ENCODE measurements at places on chromosomes 6 and 20.

DNA sequence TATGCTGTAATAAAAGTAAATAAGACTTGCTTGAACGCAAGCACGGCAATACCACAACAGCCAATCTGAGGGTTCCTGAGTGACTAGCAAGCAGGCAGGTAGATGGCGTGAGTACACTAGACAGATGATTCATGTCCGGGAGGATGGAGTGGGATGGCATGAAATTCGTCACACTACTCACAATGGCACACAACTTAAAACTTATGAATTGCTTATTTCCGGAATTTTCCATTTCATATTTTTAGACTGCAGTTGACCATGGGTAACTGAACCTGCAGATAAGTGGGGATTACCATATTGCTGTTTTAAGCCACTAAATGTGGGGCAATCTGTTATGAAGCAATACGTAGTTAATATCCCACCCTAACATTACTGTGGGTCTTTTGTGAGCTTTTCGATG, 93.6 kb upstream of the NFATC2 start:
- peak; percentile 56 for DNase-seq

- no peak for DNase-seq
Observed at GRCh38 chr6:44659726-44660125, 272.2 kb downstream of the CDC5L start.

GRCh38 chr6:107124934-107125348, 9.6 kb upstream of the BEND3 start:
- DNase-seq, result peak; percentile 20

GRCh38 chr20:62508641-62509051, 32.9 kb upstream of the GATA5 start:
- no peak for DNase-seq

DNA sequence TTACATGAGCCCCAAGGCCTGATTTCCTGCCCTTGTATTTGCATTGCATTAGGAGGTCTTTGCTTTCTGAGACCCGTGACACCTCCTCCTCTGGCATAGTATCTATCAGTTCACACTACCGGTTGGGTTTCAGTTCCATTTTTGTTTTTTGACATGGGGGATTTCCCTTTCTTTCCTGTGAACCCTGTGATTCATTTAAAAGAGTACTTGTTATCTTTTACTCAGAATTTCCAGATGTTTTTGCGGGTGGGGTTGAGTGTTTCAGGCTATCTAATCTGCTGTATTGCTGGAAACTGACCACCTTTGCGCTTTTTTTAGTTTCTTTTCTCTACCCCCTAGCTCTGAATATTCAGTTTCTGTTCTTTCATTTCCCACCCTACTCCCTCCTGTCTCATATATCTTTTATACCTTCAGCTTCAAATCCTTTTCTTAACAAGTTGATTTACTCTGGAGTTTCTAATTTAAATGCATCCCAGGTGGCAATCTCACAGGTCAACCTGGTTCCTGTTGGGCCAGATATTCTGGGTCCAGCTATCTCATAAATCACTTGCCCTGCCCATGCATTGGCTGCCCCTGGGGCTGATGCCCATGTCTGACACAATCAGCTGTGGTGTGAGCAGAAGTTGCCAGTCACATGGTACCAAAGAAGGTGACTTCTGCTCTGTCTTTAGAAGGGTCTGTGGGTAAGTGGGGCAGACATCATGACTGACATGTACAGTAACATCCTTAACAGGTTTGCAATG, 14.3 kb upstream of the NCOA3 start:
- peak; percentile 84 for DNase-seq

DNA sequence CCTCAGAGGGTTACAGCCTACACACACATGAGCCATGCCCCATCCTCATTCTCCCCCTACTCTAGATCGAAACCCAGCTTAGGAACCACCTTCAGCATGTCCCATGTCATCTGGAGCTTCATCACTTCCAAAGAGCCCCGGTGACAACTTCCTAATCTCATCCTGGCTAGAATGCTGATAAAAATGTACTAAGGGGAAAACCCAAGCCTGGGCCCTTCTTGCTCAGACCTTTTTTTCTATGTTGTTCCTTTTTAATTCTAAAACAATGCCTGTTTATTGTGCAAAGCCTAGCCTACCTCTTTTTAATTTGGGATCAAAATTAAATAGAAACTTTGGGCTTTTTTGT, 44.1 kb upstream of the NT5E start:
- DNase-seq, result no peak

- no peak for DNase-seq
Observed at GRCh38 chr6:36912586-36912985, 26.8 kb downstream of the C6orf89 start.

DNA sequence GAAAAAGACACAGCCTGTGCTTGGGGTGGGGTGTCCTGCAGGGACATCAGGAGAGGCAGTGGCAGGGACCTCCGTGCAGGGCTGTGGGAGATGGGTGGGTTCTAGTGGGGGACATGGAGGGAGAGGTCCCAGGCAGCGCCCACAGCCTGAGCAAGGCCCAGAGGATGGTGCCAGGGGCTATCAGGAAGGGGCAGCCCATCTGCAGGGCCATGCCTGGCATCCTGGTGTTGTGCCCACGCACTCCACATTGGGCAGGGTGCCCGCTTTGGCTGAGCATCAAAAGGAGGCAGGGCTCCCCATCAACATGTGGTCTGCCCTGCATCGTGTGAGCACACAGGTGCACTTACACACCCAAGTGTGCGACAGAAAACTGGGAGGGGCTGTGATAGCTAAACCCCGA, 184.3 kb upstream of the SNX9 start:
- no peak for DNase-seq

DNA sequence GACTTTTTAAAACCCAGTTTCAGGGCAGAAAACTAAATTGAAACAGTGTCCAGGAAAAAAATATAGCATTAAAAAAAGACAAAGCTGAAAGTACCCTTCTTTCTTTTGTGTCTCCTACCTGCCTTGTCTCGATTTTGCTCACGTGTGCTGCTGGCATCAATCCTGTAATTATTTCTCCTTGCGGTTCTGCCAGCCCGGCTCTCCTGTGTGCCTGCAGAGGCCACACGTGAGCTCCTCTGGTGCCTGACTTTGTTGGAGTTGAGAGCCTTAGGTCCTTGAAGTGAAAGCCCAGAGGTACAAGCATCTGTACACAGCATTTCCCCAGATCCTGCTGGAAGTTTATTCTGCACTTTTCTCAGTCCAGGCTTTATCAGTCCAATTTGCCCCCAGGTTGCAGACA, 36.5 kb downstream of the GHRH start:
- DNase-seq, result no peak

- no peak for DNase-seq
Observed at GRCh38 chr6:156627524-156627923, 149.7 kb upstream of the ARID1B start.

DNA sequence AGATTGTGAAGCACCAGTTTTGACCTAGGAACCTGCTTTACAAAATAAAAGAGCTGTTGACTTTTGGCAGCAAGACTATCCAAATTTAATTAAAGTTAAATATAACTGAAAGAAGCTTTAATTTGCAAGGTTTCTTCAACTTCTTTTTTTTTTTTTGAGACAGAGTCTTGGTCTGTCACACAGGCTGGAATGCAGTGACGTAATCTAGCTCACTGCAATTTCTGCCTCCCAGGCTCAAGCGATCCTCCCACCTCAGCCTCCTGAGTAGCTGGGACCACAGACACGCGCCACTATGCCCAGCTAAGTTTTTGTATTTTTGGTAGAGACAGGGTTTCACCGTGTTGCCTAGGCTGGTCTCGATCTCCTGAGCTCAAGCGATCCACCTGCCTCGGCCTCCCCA, 13.7 kb upstream of the CSE1L start:
- no peak for DNase-seq

DNA sequence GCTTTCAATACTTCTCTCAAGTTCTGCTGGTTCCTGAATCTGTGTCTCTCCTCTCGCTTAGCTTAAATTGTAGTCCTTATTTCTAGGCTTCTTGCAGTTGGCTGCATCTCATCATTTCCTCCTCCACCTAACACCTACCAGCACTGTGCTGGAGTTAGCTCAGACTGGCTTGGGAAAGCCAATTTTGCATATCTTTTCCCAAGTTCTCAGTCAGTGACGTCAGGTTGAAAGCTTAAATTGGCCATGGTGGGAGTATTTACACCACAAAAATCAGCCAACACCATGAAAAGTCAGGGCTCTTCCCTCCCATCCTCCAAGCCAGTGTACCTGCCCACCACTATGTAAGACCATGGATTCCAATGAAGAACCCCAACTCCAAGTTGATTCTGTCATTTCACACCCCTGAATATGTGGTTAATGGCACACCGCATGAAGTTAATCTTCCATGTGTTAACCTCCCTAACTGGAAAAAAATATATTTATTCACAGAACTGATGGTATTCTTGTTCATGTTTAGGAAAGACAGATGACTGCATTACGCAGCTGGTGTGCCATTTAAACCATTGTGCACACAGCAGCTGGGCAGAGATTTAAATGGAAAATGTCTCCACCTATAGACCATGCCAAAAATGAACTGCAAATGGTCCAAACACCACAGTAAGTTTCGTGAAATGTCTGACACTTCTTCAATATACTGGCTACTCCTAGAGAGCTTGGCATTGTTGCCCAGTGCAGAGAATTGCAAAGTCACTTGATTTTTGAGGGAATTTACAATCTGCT, 274.1 kb upstream of the MAP3K7 start:
- no peak for DNase-seq

DNA sequence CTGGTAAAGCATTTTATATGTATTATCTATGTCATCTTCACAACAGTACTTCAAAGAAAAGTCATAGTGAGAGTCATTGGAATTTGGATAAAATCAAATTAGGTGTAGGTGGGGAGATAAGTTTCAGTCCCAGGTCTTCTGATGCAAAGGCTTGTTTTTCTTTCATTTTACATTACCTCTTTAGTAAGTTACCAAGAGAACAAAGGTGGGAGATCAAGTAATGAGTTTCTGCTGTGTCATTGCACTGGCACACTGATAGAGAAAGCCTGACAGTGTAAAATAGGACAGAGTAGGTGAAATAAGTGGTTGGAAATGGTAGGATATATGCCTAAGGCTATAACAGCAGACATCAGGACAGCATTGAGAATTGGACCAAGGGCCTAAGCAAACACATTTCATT, 250.4 kb downstream of the NKAIN2 start:
- DNase-seq, result no peak

GRCh38 chr6:129893640-129894039, 32.5 kb upstream of the TMEM244 start:
- DNase-seq, result peak; percentile 60

DNA sequence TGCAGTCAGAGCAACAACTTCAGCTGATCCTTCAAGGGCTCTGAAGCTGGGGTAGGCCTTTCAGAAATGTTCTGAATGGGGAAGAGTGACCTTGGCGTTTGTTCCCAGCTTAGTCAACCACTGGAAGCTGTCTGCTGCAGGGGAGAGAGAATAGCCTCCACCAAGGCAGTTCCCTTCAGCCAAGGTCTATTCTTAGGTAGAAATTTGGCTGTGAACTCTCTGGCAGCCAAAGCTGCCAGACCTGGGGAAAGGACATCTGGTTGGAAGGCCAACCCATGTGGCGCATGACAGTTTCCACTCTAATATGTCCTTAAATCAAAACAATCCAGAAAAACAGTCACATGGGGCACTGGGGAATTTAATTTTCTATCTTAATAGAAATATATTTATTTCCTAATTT, 60.1 kb downstream of the FBXO5 start:
- DNase-seq, result no peak

DNA sequence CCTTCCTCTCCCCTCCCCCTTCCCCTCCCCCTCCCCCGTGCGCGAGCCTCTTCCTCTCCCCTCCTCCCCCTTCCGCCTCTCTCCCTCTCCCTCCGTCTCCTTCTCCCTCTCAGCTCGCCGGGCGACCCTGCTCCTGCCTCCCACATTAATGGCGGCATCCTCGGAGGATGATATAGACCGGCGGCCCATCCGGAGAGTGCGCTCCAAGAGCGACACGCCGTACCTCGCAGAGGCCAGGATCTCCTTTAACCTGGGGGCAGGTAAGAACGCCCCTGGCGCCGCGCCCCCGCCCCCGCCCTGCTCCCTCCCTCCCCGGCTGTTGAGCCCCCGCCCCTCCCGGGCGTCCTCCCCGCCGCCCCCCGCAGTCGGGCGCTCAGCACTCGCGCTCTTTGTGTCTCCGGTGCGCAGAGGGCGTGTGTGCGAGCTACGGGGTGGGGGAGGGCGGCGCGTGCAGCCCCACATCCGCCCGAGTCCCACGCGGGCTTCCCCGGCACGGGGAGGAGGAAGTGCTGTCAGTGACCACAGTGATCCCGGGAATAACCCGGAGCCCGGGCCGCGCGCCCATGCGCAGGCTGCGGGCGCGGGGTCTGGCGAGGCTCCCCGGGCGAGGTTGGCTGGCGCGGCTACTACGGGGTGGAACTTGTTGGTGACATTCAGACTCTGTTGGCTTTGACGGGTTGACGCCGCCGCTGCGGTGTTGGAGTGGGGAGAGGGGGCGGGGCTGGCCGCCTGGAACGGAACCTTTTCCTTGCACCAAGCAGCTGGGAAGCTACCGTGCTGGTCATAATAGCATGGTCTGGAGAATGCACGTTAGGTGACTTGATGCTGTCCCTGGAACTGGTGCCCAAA, 33.2 kb downstream of the PHACTR1 start:
- DNase-seq, result peak; percentile 12

- no peak for DNase-seq
Observed at GRCh38 chr20:24911461-24911860, 37.6 kb upstream of the CST7 start.

GRCh38 chr6:14118446-14118845, 874 bp downstream of the CD83 start:
- no peak for DNase-seq

DNA sequence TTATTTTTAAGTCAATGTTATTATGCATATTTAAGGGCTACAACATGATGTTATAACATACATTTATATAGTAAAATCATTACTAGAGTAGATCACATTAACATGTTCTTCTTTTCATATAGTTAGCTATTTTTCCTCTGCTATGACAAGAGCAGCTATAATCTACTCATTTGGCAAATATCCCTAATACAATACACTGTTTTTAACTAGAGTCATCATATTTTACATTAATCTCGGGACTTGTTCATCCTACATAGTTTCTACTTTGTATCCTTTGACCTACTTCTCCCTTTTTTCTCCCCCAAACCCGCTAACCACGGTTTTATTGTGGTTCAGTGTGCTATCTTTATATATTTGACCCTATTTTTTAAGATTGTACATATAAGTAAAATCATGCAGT, 249.0 kb downstream of the EPM2A start:
- DNase-seq, result no peak

DNA sequence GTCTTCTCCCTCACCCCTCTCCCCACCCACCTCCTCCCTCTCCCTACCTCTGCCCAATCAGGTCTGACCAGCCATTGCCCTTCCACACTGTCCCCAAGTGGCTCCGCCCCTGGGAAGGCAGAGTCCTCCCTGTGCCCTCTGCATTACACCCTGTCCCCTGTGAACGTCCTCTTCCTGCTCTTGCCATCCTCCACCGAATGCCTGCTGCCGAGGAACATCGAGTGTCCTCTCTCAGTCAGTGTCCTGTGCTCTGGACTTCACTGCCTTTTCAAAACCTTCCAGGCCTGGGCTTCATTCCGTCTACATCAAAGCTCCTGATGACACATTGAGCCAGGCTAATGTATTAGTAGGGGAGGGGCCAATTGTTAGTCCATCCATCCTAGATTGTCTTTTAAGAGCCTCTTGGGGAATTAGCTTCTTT, 3.3 kb upstream of the PACSIN1 start:
- peak; percentile 19 for DNase-seq
